ENCODE measurements at places on chromosomes 12 and 14.

GRCh38 chr14:49339130-49339529 lies 247.1 kb downstream of the RPS29 start:
- DNase-seq = no peak

DNA sequence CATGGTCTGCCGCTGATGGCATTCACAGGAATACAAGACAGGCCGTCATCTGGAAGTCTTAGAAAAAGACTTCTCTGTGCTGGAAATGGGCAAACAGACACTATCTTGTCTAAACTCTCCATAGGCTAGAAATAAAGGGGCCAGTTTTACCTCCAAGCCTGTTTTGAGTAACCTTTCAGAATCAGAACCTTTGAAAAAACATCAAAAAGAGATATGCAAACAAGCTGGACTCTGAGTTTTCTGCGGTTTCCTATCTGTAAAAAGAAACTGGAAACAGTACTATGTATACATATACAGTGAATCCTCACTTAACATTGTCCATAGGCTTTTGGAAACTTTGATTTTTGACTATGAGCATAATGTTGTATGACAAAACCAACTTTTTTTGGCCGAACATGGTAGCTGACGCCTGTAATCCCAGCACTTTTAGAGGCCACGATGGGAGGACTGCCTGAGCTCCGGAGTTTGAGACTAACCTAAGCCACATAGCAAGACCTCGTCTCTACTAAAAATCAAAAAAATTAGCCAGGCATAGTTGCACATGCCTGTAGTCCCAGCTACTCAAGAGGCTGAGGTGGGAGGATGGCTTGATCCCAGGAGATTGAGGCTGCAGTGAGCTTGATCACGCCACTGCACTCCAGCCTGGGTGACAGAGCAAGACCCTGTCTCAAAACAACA lies 92.9 kb upstream of the MAX start:
- no peak for DNase-seq

DNA sequence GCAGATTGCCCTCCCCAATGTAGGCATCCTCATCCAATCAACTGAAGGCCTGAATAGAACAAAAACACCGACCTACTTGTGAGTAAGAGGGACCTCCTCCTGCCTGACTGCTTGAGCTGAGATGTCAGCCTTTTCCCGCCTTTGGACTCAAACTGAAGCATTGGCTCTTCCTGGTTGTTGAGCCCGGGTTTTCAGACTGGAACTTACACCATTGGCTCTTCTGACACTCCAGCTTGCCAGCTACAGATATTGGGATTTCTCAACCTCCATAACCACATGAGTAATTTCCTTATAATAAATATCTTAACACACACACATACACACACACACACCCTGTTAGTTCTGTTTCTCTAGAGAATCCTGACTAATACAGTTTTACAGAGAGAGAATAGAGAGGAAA lies 173.4 kb upstream of the NTF3 start:
- DNase-seq = no peak

GRCh38 chr12:69540987-69541386 lies 44.3 kb upstream of the CCT2 start:
- no peak for DNase-seq

GRCh38 chr12:113180333-113180732 lies 4.9 kb downstream of the DDX54 start:
- DNase-seq = no peak

GRCh38 chr14:91116913-91117588 lies 3.2 kb downstream of the DGLUCY start:
- peak; percentile 45 for DNase-seq

Data from activated T-helper 1 cell treated with anti-CD3 and anti-CD28 coated beads, Interleukin-2, amount 50 U/mL, for 16 hours (primary cell).